Nucleus accumbens (tissue), 56 donors: ENCODE measurements at places on chromosomes 6 and 20.

- DNase-seq, result no peak
These were observed 68.1 kb downstream of the TRERF1 start for GRCh38 chr6:42383421-42384205.

DNA sequence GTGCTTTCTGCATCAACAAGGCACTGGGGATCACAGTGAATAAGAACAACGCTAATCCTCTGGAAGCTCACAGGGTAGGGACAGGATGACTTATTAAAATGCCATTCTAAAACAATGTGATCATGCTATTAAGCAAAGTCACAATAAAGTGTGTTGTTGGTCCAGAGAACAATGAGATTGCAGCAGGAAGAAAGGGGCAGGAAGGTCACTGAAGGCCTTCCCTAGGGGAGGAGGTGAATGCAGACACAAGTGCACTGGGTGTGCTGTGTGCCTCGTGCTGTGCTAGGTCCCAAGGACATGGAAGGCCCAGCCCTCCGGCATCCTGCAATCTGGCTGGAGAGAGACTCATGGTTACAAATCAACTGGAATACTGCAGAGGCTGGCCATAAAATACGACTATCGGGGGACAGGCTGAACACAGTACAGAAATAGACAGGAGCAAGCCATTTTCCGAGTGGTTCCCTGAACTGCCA is 55.7 kb downstream of the LYRM4 start:
- DNase-seq, result peak; percentile 41

- no peak for DNase-seq
These were observed 91.8 kb downstream of the NOL4L start for GRCh38 chr20:32493356-32493755.

GRCh38 chr6:158460602-158461169 is 99.2 kb upstream of the TMEM181 start:
- DNase-seq, result no peak

DNA sequence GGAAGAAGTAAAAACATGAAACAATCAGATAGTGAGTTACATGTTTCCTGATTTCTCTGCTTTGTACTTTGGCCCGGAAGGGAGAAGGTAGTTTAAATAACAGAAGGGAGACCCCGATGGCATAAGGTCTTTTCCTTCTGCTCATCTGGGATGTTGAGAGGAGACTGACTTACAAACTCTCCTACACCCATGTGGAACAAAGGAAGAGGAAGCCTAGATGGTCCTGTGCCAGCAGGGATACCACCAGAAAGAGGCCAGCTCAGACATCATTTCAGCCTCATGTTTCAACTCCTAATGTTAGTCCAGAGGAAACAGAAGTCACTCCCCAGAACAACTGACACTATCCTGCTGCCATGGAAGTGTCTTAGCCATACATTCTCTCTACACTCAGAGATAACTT is 250.7 kb upstream of the NOX3 start:
- DNase-seq, result no peak

DNA sequence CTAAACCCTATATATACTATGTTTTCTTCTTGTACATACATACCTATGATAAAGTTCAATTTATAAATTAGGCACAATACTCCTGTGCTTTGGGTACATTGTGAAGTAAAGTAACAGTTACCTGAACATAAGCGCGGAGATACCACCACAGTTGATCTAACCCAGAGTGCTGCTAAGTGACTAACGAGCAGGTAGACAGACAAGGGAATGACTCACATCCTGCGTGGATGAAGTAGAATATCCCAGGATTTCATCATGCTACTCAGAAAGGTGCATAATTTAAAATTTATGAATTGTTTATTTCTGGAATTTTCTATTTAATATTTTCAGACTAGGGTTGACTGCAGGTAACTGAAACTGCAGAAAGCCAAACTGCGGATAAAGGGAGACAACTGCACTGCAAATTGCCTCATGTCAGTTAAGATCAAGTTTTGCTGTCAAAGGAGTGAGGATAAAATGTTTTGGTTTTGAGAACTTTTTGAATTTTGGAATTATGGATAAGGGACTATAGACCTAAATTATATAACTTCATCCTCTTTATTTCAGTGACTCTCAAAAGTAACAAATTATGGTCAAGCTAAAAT is 14.4 kb downstream of the MKKS start:
- no peak for DNase-seq
